ENCODE measurements at places on chromosomes 3 and 15.

DNA sequence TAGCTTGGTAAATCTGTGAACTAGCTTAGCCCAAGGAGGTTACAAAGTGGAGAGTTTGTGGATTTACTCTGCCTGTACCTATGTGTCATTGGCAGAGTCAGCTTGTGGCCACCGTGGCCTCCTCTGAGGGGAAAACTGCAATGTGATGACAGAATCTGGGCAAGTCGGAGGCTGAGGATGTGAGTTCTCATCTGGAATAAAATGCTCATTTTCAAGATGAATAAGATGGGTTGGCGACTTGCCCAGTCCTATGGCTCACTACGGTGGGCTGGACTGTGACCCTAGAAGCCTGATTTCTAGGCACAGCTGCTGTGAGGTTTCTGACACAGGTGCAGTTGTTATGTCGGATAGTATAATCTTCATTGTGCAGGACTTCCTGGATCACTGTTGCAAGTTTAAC is 83.7 kb downstream of the ETV5 start:
- DNase-seq: no peak
- H3K4me1 ChIP-seq: no peaks in the 10 kb centered on the region
- no peak overlapping the region for H3K4me3 ChIP-seq
- H3K36me3 ChIP-seq: no peaks in the 10 kb centered on the region

- H3K4me1 ChIP-seq: peaks cover 4% of the 10 kb centered on the region
- H3K27me3 ChIP-seq: no peaks in the 10 kb centered on the region
- DNase-seq: no peak
- H3K27ac ChIP-seq: no peak overlapping the region
- H3K36me3 ChIP-seq: no peaks in the 10 kb centered on the region
Measured at GRCh38 chr3:159796744-159797143, 191.9 kb upstream of the IL12A start.

- DNase-seq: no peak
- peaks cover 22% of the 10 kb centered on the region for H3K4me1 ChIP-seq
- no peaks in the 10 kb centered on the region for H3K27me3 ChIP-seq
- H3K4me3 ChIP-seq: peak overlapping the region; percentile 3
- H3K27ac ChIP-seq: peak overlapping the region; percentile 24
- H3K36me3 ChIP-seq: no peaks in the 10 kb centered on the region
Measured at GRCh38 chr3:188309437-188310269, 155.7 kb downstream of the LPP start.

- H3K4me1 ChIP-seq: peaks cover 52% of the 10 kb centered on the region
- H3K27me3 ChIP-seq: no peaks in the 10 kb centered on the region
- H3K27ac ChIP-seq: peak overlapping the region; percentile 79
- no peak for DNase-seq
- H3K4me3 ChIP-seq: no peak overlapping the region
Measured at GRCh38 chr3:45544024-45544716, 50.4 kb upstream of the LIMD1 start.

GRCh38 chr3:190320594-190321362 is 1.5 kb downstream of the CLDN1 start:
- no peak for DNase-seq
- peaks cover 18% of the 10 kb centered on the region for H3K27me3 ChIP-seq
- no peak overlapping the region for H3K27ac ChIP-seq
- H3K36me3 ChIP-seq: no peaks in the 10 kb centered on the region
- H3K4me1 ChIP-seq: peaks cover 15% of the 10 kb centered on the region

DNA sequence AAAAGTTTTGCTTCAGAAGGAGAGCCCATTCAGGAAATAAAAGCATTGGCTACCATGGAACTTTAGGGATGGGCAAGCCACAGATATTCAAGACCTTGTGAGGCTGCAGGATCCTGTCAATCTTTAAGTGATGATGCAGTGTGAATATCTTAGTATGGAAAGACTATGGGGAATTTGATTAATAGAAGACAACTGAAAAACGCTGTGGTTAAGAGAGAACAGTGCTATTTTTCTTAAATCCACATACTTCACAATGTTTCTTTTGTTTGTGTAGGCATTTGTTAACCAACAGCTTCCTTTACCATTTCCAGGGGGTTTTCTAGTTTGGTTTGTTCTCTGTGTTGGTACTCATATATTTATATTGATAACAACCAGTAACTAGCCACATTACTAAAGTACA is 90.3 kb downstream of the TMEM212 start:
- no peak for DNase-seq
- no peak overlapping the region for H3K4me3 ChIP-seq
- H3K36me3 ChIP-seq: no peaks in the 10 kb centered on the region
- H3K27me3 ChIP-seq: no peaks in the 10 kb centered on the region

GRCh38 chr15:96276438-96277210 is 53.9 kb upstream of the NR2F2 start:
- DNase-seq: no peak
- no peak overlapping the region for H3K27ac ChIP-seq
- H3K4me3 ChIP-seq: no peak overlapping the region
- no peaks in the 10 kb centered on the region for H3K27me3 ChIP-seq
- no peaks in the 10 kb centered on the region for H3K36me3 ChIP-seq

- no peak overlapping the region for H3K27ac ChIP-seq
- no peak for DNase-seq
- H3K4me1 ChIP-seq: peaks cover 10% of the 10 kb centered on the region
Measured at GRCh38 chr3:198028718-198029117, 68.7 kb downstream of the LMLN start.

GRCh38 chr3:31937225-31937624 is 43.8 kb downstream of the OSBPL10 start:
- no peaks in the 10 kb centered on the region for H3K36me3 ChIP-seq
- no peaks in the 10 kb centered on the region for H3K4me1 ChIP-seq
- no peak overlapping the region for H3K4me3 ChIP-seq
- no peaks in the 10 kb centered on the region for H3K27me3 ChIP-seq
- no peak overlapping the region for H3K27ac ChIP-seq

DNA sequence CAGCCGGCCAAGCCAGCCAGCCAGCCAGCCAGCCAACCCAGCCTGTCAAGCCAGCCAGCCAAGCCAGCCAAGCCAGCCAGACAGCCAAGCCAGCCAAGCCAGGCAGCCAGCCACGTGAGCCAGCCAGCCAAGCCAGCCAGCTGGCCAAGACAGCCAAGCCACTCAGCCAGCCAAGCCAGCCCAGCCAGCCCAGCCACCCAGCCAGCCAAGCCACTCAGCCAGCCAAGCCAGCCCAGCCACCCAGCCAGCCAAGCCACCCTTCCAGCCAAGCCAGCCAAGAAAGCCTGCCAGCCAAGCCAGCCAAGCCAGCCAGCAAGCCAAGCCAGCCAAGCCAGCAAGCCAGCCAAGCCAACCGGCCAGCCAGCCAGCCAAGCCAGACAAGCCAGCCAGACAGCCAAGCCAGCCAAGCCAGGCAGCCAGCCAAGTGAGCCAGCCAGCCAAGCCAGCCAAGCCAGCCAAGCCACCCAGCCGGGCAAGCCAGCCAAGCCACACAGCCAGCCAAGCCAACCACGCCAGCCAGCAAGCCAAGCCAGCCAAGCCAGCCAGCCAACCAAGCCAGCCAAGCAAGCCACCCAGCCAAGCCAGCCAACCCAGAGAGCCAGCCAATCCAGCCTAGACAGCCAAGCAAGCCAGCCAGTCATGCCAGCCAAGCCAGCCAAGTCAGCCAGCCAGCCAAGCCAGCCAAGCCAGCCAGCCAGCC is 199.5 kb downstream of the GOLGA6L6 start:
- no peaks in the 10 kb centered on the region for H3K4me1 ChIP-seq
- peak; percentile 14 for DNase-seq
- H3K36me3 ChIP-seq: no peaks in the 10 kb centered on the region
- no peak overlapping the region for H3K27ac ChIP-seq

- DNase-seq: no peak
- H3K4me3 ChIP-seq: no peak overlapping the region
- H3K4me1 ChIP-seq: no peaks in the 10 kb centered on the region
- H3K27ac ChIP-seq: no peak overlapping the region
- no peaks in the 10 kb centered on the region for H3K36me3 ChIP-seq
- no peaks in the 10 kb centered on the region for H3K27me3 ChIP-seq
Measured at GRCh38 chr3:123725652-123726400, 141.0 kb upstream of the HACD2 start.

DNA sequence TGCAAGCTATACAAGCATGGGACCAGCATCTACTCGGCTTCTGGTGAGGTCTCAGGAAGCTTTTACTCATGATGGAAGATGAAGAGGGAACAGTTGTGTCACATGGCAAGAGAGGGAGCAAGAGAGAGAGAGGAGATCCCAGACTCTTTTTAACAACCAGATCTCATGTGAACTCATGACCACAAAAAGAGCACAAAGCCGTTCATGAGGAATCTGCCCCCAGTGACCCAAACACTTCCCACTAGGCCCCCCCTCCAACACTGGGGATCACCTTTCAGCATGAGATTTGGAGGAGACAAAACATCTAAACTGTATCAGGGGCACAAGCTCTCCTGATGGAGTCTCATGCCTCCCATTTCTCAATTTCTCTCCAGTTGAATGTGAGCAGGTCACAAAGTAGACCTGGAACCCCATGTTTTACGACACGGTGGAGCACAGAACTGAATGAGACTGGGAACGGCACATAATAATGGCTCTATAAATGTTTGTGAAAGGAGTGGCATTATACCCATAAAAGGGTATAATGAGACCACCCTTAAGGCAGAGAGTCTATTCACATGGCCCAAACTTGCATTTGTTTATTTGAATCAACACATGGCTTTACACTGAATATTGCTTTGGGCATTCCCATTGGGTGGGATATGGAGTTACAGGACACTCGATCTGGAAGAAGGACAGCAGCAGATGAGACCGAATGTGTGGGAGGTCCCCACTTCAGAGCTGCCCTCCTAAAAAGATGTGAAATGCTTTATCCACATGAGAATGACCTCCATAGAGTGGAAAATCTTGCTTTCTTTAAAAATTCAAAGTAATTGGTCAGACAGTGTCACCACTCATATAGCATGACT is 38.8 kb downstream of the IL16 start:
- H3K27me3 ChIP-seq: no peaks in the 10 kb centered on the region
- DNase-seq: no peak
- H3K27ac ChIP-seq: no peak overlapping the region
- no peak overlapping the region for H3K4me3 ChIP-seq
- H3K36me3 ChIP-seq: no peaks in the 10 kb centered on the region

DNA sequence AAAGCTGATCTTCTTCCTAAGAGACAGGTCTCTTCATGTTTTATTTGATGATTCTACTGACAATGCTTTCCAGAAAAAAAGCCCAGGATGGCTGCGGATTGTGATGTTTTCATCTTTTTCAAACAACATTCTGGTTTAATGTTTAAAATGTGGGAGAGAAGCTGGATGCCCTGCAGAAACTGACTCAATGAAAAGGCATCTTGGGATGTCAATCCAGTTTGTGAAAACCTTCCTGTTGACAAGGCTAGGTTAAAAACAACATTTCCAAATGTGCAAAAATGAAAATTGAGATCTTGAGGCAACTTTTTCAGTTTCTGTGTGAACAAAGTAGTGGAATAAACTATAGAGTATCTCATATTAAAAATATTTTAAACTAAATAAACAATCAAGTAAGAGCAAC is 156.0 kb upstream of the MRPL3 start:
- H3K4me3 ChIP-seq: no peak overlapping the region
- H3K36me3 ChIP-seq: no peaks in the 10 kb centered on the region
- no peaks in the 10 kb centered on the region for H3K4me1 ChIP-seq
- no peak overlapping the region for H3K27ac ChIP-seq
- H3K27me3 ChIP-seq: no peaks in the 10 kb centered on the region

- no peaks in the 10 kb centered on the region for H3K4me1 ChIP-seq
- H3K4me3 ChIP-seq: no peak overlapping the region
- no peak overlapping the region for H3K27ac ChIP-seq
Measured at GRCh38 chr15:91183596-91183995, 83.5 kb downstream of the SV2B start.

DNA sequence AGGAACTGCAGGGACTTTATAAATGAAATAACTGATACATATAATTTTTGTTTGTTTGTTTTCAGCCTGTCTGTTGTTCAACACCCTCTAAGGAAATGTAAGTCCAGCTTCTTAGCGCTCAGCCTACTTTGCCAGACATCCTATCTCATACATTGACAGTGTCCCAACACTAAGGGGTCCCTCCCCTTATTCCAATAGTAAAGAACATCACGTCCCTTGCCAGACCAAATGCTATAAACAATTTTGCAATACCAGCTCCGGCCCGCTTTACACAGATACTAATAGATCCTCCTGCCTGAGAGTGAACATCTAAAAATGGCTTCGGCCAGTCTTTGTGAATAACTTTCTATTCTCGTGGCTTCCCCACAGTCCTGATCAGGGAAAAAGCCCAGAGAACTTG is 4.5 kb upstream of the TAFA4 start:
- H3K4me3 ChIP-seq: no peak overlapping the region
- DNase-seq: no peak
- no peaks in the 10 kb centered on the region for H3K4me1 ChIP-seq
- no peak overlapping the region for H3K27ac ChIP-seq

All from CD14-positive monocyte (primary cell).